Mucosa of gallbladder (tissue), 1 donor: ENCODE measurements at places on chromosomes 12 and 14.

GRCh38 chr14:104665657-104666522 lies 23.5 kb upstream of the INF2 start:
- DNase-seq: no peak

DNA sequence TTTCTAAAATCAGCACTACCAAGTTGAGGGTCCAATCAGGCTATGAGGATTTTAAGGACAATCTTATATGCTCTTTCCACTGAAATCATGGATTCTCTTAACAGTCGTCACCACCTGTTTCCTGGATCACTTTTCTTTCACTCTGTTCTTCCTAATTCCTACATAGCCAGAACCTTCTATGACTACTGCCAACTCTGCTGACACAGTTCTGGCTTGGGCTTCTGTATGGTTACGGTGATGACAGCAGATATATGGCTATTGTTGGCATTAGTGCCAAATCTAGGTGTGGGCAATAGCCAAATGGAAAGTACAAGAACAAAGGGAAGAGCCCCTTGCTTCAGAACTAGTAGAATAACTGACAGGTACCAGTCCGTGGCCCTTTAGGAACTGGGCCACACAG lies 124.0 kb downstream of the ARID2 start:
- no peak for DNase-seq

GRCh38 chr12:52525661-52526499 lies 5.7 kb upstream of the KRT5 start:
- DNase-seq: no peak

DNA sequence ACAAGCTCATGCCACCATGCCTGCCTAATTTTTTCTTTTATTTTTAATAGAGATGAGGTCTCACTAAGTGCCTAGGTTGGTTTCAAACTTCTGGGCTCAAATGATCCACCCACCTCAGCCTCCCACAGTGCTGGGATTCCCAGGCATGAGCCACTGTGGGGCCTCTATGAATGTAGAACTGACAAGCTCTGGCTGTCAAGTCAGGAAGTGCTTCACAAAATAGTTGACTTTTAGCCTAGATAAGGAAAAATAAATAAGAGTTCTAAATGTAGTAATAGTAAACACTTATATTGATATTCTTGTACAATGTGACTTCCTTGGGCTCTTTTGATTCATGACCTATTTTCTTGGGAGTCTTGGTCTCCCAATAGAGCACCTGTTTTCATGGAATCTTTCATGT lies 40.0 kb downstream of the RMST start:
- peak; percentile 17 for DNase-seq

- no peak for DNase-seq
Measured at GRCh38 chr14:103684471-103684870, 30.8 kb downstream of the XRCC3 start.

DNA sequence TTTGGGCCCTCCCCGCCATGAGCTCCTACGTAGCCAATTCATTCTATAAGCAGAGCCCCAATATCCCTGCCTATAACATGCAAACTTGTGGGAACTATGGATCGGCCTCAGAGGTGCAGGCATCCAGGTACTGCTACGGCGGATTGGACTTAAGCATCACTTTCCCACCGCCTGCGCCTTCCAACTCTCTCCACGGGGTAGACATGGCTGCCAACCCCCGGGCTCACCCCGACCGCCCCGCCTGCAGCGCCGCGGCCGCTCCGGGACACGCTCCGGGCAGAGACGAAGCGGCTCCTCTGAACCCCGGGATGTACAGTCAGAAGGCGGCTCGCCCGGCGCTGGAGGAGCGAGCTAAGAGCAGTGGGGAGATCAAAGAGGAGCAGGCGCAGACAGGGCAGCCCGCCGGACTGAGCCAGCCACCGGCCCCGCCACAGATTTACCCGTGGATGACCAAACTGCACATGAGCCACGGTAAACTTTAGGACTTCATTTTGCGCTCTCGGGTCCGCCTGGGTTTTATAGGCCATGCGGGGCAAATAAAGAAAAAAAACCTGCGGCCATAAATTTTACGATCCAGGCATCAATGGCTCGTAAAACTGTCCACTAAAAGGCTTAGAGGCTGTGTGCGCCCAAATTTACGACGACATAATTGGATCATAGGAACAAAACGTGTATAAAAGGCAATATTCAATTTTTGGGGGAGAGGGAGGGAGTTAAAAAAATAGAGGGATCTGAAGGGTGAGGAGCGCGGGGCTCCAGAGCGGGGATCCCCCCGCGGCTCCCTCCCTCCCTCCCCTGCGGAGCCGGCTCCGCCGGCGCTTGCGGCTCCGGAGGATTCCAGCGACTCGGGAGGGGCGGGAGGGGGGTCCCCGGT lies 493 bp downstream of the HOXC5 start:
- DNase-seq: no peak

DNA sequence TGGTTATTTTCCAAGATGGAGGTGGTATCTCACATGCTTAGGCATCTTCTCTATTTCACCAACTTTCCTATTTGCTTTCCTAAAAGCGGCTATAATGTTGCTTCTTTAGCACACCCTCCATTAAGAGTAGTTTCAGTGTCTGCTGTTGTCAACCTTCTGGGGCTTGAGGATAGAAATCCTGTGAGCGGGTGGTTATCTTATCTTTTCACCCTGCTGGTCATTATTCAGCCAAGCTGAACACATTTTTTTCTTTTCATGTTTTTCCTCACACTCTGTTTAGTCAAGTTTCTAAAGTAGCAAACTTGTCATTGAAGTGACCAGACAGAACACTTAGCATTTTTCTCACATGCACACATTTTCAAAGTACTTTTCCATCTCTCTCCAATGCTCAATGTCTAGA lies 104.5 kb downstream of the SLC8A3 start:
- no peak for DNase-seq

- DNase-seq: no peak
Measured at GRCh38 chr14:72801836-72802587, 91.9 kb downstream of the DPF3 start.

DNA sequence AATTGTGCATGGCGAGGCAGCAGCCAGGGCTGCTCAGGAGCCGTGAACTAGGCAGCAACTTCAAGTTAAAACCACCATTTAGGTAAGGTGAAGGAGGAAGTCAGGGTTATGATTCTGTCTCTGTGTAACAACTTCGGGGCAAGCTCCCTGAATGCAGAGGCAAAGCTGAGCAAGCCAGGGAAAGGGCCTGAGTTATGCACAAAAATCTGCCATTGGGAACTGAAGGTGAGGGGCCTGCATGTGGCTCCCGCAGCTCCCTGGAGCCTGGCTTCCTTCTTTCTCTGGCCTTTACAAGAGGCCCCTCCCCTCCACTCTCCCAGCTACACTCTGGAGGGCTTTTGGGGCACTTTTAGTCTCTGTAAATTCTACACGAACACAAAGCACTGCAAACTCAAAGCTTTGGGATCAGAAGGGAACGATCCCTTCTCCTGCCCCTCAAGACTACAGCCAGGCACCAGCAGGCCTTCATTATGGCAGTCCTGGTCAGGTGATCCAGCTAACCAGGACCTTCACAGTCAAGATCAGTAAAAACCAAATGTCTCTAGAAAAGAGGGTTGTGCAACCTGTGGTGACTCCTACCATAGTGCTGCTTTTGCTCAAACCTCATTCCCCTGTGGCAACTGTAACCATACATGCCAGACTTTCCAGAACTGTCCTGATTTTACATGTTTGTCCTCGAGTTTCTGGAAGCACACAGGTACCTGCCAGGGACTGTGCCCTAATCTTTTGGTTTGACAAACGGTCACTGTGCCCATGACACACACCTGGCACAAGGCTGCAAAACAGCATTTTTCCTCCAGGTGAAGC lies 67.2 kb upstream of the PTGR2 start:
- no peak for DNase-seq

- DNase-seq: peak; percentile 48
Measured at GRCh38 chr14:53751650-53752049, 205.0 kb downstream of the BMP4 start.
